Activated CD8-positive, alpha-beta memory T cell treated with anti-CD3 and anti-CD28 coated beads for 24 hours (primary cell): ENCODE measurements at places on chromosomes 2 and 18.

DNA sequence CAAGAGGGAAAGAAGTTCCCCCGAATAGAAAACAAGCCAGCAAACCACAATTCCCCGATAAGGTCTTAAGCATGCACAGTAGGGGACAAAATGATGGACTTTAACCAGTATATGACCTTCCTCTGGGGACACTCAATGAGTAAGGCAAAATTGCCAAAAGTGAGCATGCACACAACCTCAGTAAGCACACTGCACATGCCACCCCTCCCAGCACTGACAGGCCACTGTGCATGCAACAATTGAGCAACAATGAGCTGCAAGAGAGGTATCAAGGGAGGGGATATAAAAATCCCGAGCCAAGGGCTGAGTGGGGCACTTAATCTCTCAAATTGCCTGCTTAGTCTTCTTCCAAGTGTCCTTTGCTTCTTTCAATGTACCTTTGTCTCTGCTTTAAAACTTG is 935.8 kb upstream of the SLC39A10 start:
- no peak for DNase-seq

DNA sequence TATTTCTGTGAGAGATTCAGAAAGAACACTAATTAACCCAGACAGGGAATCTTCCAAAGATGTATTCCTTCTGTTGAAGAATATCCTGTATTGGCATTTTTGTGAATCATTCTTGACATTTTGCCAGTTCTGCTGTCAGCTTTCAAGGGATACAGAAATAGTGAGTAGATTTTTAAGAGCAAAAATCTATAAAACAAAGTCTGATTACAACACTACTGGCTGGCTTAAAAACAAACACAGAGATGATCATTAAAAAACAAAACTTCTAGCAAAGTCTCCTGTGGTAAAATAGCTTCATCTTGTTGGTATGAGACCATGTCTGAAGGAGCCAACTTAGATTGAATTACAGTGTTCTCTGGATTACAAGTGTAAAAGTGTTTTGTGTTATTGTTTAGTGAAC is 866.3 kb upstream of the KLHL29 start:
- no peak for DNase-seq

DNA sequence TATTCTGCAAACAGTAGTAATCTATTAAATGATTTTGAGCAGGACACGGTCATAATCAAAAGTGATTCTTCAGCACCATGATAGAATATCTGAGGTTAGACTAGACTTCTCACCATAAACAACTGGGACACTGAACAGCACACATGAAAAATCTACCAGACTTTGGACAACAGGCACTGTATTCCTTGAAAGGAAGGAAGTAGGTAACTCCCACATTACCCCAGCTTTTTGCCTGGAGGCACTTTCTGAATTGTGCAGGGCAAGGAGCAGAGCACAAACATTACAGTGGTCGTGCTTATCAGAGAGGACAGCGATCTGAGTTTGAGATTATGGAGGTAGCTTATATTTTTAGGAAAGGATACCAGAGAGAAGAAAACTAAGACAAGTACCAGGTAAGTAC is 25.3 kb upstream of the IL1RL1 start:
- no peak for DNase-seq

DNA sequence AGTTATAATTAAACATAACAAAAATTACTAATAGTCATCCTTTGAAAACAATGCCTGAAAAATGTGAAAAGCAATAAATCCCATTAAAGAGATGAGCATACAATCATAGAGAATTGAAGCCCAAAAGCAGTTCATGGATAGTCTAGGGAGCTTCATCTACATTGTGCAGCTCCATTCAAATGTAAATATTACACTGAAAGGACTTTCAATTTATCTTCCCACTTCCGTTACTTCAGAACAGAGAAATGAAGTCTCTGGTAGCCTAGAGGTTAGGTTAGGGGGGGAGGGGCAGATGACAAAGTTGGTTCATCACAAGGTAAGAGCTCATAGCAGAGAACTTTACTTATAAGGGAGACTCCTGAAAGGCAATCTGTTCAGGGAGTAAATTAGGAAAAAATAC is 126.6 kb upstream of the RGPD4 start:
- no peak for DNase-seq

- no peak for DNase-seq
Measured at GRCh38 chr18:68703326-68703725, 11.6 kb downstream of the TMX3 start.

- DNase-seq, result no peak
Measured at GRCh38 chr18:55089610-55090009, 130.3 kb upstream of the CCDC68 start.

GRCh38 chr18:11795916-11796315 is 55.3 kb upstream of the CHMP1B start:
- DNase-seq, result no peak

- DNase-seq, result no peak
Measured at GRCh38 chr2:14587119-14587518, 45.4 kb upstream of the LRATD1 start.

DNA sequence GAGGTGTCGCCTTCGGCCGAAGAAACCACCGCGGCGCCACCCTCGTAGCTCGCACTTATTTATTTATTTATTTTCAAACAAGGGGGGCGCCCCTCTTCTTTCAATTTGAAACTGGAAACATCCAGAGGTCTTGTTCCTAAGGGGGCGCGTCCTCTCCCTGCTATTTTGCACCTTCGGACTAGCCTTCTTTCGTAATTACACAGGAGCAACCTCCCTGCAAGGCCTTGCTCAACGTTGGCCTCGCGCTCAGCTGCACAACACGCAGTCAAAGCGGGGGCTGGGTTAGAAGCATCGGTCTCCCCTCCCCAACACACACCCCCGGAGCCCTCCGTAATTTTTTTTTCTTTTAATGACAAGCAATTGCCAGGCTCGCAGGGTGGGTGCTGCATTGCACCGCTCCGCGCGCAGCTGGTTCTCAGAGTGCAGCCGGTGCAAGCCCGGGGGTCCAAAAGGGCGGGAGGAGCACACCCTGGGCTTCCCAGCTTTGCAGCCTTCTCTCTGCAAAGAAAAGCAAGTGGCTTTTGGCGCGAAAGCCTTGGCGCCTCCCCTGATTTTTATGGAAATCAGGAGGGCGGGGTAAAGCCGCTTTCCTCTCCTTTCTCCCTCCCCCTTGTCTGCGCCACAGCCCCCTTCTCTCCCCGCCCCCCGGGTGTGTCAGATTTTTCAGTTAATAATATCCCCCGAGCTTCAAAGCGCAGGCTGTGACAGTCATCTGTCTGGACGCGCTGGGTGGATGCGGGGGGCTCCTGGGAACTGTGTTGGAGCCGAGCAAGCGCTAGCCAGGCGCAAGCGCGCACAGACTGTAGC is at the start of gene MYCN:
TSS of gene MYCN (plus strand) at position 697 of the 807 bp plus-strand sequence. CDS start 1,515 bp downstream, outside the sequence.
- peak; percentile 75 for DNase-seq

- DNase-seq, result no peak
Measured at GRCh38 chr2:237060534-237061312, 25.0 kb upstream of the COPS8 start.

GRCh38 chr2:162258169-162258568 is 14.9 kb upstream of the FAP start:
- DNase-seq, result no peak

DNA sequence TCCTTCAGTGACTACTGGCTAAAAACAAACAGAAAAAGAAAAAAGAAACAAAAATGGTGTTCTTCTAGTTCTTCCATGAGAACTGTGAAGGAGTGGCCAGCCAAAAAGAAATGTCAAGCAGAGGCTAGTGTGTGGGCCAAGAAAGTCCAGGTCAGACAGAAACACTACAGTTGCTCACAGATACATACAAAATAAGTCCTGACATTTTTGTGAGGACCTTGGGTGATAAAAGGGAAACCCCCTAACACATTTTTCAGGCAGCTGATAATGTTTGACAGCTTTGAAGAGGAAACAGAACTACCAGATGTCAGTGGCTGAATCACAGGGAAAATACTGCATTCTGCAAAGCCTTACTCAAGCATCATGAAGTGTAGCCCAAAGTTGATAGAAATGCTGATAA is 28.1 kb downstream of the ARHGAP25 start:
- no peak for DNase-seq

DNA sequence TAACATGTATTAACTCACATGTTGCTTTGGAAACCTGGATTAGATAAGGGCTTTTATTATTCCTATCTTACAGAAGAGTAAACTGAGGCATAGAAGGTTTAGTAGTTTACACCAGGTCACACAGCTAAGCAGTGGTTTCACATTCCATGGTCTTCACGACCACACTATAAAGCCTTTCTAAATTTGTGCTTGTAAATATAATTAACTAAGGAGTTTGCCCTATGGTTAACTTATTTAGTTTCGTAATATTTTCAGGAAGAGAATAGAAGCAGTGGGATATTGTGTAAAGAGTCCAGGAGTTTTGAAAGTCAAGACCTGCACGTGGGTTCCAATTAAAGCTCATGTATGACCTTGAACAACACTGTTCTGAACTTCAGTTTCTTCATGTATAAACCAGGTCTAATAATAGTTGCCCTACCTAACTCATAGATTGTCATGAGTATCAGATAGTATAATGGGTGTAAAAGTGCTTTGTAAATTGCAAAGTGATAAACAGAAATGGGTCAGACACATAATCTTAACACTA is 19.5 kb upstream of the SOS1 start:
- no peak for DNase-seq

DNA sequence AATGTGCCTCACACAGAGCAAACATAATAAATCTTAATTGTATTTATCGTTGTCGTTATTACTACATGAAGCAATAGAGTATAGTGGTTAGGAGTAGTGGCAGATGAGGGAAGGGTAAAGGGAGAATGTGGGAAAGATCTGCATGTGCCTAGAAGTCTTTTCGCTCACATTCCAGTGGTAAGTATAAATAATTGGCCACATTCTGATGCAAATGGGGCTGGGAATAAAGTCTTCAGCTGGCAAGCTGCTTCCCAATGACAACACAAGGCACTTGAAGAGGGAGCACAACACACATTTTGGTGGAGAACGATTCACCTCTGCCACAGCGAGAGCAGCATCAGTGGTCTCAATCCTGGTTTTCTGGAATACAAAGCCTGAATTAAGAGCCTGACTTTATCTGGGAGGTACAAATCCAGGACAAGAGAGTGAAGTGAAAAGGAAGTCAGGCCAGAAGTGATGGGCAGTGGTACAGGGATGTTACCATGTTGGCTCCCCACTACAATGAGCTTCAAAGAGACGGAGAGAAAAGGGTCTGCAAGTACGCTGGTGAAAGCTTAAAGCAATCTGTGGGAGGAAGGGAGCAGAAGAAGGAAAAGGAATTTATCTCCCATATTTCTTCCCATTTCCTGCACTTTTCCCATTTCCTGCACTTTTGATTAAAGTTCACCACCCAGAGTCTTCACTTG is 112.3 kb downstream of the ARHGAP15 start:
- no peak for DNase-seq

GRCh38 chr2:137179542-137179941 is 414.2 kb downstream of the THSD7B start:
- DNase-seq, result no peak

GRCh38 chr18:3985664-3986063 is 469.4 kb downstream of the DLGAP1 start:
- no peak for DNase-seq

GRCh38 chr2:229931241-229931640 is 8.9 kb downstream of the FBXO36 start:
- peak; percentile 40 for DNase-seq

DNA sequence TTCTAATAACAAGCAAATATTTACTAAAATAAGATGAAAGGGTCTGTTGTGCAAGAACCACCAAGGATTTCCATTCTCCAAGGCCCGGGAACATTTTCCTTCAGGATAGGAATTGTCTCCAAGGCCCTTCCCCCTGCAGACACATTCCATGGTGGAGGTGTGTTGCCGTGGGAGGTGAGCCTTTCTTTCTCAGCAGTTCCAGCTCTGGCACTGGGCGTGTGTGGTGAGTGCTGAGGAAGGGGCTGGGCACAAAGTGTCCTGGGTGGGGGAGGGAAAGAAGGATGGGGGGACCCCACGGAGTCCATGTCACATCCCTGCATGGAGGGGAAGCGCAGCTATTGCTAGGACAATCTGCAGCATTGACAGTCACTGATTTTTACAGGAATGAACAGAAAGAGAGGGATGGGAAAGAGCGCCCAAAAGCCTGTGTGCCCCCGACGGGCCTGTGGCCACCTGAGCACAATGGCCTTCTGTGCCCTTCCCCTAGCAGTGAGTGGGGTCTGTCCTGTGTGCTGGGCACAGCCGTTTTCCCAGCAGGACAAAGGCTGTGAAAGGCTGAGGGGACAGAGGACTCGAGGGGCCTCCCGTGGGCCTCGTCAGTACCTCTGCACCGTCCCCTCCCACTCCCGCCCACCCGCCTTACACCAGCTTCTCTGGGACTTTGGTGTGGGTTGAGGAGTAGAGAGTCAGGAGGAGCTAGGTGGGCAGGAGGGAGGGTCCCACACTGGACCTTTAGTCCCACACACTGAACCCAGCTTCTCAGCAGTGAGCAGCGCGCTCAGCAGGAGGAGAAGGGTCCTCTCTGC is 79.8 kb downstream of the PTGR3 start:
- DNase-seq, result no peak

- no peak for DNase-seq
Measured at GRCh38 chr18:62609764-62610163, 86.9 kb downstream of the ZCCHC2 start.

GRCh38 chr2:30266051-30266621 is 34.8 kb downstream of the LBH start:
- DNase-seq, result peak; percentile 77

DNA sequence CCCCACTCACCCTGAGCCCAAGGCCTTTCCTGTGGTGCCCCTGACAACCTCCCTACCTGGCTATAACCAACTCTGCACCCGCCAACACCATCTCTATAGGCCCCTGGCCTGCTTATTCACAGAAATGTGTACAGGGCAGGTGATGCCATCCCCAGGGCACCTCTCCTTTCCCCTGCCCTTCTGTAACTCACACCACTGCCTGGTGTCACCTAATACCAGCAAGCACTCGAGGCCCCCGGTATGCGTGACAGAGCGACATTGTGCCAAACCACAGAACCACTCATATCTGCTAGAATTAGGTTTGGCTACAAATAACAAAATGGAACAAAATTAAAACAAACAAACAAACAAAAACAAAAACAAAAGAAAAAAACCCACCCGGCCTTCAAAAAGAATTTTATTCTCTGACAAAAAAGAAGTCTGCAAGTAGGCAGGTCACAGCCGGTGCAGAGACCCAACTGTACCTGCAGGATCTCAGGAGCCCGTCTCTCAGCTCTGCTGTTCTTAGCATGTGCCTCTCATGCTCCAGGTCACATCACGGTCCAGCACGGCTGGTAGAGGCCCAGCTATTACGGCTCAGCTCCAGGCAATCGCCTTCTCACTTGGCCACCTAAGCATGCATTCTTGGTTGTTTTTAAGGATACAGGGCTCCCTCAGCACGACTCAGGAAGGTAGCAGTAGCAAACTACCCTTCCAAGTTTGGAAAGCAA is 51.4 kb downstream of the FAM178B start:
- no peak for DNase-seq

DNA sequence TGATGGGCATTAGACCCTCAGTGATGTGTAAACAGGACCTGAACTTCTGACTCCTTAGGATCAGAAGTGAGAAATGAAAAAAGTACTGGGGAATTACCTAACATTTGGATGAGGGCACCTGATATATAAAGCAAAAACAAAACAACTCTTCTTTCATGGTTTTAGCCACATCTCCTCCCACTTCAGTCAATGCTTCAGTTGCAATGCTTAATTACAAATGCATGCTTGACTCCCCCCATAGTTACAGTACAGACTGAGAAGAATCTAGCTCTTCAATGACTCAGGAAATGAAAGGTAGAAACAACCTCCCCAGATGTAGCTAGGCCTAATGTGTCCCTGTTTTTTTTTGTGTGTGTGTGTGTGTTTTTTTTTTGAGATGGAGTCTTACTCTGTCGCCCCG is 276.8 kb upstream of the POU3F3 start:
- DNase-seq, result no peak

GRCh38 chr18:34848695-34849094 is 138.6 kb downstream of the DTNA start:
- DNase-seq, result no peak

- DNase-seq, result no peak
Measured at GRCh38 chr18:44778788-44779187, 98.1 kb downstream of the SETBP1 start.
